ENCODE measurements at places on chromosomes 1 and 21.

DNA sequence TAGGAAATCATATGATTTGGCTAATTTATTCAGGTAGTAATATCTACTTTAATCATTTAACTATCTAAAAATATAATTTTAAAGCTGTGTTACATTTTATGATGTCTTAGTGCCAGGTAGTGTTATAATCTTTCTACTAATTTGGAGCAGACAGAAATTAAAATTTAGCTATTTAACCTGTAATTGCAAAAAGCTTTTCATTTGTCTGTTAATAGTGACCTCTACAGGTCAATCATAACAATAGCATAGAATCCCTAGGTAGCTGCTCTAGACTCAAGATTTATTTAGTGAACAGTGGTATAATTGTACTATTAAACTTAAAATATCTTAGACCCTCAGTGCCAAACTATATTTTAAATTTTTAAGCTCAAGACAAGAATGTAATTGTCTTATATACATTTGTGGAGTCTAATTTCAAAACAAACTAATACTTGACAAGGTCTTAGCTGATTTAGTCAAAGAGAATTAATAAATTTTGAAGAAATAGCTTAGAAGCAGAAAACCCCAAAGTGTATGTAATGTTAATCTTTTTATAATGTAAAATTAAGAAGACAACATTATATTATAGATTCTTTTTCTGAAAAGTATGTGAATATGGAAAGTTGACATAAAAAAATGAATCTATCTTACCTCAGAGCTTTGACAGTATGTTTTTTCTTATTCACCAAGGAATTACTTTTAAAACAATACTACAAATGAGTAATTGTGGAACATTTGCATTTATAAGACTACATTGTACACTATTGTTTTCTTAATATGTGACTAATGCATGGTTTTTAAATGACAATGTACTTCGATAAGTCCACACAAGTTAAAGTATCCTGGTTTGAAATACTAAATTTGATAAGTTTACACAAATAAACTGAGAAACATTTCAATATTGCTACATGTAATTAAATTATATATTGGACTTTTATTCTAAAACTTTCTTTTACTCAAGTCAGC is 64.1 kb upstream of the RNPC3 start:
- DNase-seq = no peak

- no peak for DNase-seq
Measured at GRCh38 chr1:203048086-203048485, 21.8 kb downstream of the PPFIA4 start.

- DNase-seq = no peak
Measured at GRCh38 chr1:30052178-30052577, 671.2 kb downstream of the MATN1 start.

DNA sequence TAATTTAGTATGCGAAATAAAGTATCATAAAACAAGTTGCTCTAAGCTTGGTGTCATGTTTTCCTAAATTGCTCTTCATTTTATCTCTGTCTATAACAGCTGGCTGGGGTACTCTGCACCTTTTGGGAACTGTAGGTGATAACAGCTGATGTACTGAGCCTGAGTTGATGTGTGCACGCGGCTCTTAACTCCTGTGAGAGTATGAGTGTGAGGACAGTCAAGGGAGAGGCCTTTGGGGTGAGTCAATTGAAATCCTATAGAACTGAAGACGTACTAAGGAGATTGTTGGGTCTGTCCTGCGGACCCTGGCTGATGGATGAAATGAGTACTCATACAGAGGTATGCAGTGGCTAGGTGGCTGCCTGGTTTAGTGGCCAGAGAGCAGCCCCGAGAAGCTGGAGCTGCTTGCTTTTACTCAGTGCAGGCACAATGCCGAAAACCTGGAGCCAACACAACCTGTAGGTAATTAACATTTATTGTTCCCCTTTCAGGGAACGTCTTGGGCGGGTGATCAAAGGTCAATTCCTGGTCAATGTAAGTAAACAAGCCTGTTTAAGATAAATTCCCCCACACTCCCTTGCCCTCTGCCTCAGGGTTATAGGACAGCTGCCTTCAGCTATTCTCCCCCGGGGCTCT is 188.5 kb downstream of the PRDM2 start:
- no peak for DNase-seq

DNA sequence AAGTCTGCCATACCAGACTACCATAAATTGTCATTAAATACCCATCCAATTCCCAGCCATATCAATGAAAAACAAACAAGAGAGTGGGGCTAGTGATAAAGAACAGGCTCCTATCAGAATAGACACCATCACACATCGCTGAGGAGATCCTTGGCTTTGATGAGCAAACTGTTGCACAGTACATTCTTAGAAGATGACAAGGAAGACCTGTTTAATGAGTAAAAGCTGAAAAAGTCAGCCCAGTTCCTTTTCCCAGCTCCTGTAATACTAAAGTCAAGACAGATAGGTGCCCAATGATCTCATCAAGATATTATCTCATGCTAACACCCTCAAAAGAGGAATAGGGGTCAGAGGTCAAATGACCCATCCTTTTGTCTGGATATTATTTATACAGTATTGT is 164.5 kb upstream of the COA6 start:
- no peak for DNase-seq

DNA sequence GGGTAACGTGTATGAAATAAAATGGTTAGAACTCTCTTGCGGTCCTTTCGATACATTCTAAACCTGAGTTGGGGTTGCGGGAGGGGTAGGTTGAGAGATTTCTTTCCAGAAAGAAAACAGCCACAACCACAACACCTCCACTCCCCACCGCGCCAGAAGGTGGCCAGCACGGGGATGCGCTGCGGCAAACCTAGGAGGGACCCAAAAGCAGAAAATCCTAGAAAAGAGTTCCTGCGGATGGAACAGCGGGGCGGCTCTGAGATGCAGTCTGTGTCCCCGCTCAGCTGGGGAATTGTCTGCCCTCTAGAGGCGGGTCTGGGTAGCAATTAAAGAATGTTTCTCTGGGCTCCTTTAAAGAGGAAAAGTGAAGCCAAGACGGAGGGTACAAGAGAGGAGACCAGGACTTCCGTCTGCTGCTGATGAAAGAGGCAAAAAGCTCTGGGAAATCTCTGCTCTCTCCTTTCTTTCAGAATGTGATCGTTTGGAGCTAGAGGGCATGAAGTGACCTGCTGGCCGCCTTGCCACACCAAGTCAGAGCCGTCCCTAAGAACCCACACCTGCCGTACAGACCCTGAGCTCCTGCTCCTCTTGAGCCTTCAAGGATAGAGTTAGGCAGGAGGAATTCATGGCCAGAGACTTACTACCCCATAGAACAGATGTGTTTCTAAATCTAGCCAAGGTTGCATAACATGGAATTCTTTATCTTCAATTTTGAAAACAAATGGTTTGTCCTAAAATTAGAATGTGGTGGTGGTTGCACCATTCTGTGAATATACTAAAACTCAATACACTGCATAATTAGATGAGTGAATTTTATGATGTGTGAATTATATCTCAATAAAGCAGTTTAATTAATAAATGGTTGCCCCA is 46.5 kb upstream of the COA6 start:
- peak; percentile 88 for DNase-seq

DNA sequence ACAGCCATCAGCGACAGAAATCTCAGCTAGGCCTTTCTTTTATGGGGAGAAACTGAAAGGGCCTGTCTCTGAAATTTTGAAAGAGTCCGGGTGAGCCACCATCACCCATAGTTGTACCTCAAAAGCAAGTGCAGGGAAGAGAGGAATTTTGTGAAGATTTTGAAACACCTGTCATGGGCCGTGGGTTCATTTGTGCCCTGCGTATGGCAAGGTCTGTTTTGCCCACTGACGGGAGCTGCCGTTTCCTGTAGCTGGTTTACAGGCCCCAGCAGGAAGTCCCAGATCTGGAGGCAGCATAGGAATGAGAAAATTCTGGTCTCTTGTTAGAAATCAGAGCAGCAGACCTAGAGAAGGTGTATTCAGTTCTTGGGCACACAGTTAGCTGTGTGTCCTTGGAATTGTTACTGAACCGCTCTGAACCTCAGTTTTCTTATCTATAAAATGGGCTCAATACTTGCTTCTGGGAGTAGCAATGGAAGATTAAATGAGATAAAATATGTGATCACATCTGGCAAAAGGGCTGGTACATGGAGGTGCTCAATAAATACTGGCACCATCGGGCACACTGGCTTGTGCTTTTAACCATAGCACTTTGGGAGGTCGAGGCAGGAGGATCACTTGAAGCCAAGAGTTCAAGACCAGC is 52.5 kb downstream of the MAN1C1 start:
- no peak for DNase-seq

- DNase-seq = no peak
Measured at GRCh38 chr1:117613249-117613968, 7.6 kb downstream of the TENT5C start.

GRCh38 chr1:26218906-26219494 is 15.0 kb upstream of the CEP85 start:
- no peak for DNase-seq

DNA sequence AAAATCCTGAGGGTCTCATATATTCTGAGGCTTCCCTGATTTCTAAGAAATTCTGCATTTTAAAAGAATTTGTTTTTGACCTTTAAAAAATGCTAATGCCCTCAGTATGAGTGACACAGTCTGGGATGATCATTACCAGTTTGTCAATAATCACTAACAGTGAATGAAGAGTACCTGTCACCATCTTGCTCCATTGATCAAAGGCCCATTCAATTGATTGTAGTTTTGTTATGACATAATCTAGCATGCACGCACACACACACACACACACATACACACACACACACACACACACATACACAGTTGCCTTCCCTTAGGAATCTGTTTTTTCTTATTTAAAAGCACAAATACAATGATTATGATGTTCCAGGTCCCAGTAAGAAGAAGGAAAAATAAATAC is 250.4 kb downstream of the NFIA start:
- no peak for DNase-seq

- no peak for DNase-seq
Measured at GRCh38 chr1:192160196-192160595, 1.9 kb downstream of the RGS18 start.

- no peak for DNase-seq
Measured at GRCh38 chr1:46181343-46182260, 5.3 kb upstream of the P3R3URF start.

GRCh38 chr1:204975568-204976235 is 67.3 kb upstream of the CNTN2 start:
- peak; percentile 23 for DNase-seq

DNA sequence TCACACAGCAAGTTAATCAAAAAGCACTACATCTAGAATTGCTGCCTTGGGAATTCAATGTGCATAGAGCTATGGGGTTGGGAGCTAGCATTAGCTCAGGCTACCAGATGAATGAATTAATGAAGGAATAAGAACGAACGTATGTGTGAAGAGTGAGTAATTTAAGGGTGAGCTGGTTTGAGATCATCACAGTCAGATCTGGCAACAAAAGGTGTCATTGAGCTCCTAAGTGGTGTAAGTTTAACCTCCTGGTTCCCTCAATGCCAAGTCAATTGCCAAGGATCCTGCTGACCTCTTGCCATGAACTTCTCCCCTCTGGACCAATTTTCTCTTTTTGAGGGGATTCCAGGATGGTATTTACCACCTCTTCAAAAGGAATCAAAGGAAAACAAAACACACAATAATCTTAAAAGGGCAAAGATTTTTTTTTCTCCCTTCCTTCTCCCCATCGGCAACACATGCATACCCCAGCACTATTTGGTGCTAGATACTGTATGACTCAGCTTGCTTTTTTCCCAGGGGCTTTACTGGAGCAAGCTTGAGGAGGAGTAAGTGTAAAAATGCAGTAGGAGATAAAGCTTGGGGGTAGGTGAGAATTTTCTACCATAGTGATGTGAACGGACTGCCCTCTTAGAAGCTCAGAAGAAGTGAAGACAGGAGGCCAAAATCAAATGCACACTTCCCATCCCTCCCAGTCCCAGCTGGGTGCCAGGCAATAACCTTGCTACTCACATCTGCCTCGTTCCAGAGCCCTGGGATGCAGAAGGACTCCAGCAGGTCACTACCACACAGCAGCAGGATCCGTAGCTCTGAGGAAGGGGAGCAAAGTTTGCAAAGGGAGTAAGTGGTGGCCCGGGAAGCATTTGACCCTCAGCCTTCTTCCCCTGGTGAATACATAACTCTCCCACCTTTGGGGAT is 92.0 kb downstream of the LAMC2 start:
- DNase-seq = no peak

GRCh38 chr1:192633533-192634253 is 2.3 kb upstream of the RGS13 start:
- DNase-seq = no peak

GRCh38 chr1:206411321-206411720 is 59.0 kb upstream of the IKBKE start:
- no peak for DNase-seq

DNA sequence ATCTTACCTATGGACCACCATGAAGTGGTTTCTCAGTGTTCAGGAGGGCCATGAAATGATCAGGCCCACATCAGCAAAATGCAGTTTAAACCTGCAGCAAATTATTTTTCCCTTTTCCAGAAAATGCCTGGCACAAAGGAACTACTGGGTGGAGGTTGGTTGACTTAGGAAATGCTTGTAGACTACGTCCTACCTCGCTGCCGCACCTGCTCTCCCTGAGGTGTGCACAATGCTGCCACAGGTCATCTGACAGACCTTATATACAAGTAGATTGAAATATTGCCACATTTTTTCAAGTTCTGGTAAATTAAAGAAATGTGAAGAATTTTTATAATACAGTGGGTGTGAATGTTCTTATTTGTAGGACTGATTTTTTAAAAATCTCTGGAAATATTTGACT is 166.7 kb upstream of the PDE4B start:
- no peak for DNase-seq

DNA sequence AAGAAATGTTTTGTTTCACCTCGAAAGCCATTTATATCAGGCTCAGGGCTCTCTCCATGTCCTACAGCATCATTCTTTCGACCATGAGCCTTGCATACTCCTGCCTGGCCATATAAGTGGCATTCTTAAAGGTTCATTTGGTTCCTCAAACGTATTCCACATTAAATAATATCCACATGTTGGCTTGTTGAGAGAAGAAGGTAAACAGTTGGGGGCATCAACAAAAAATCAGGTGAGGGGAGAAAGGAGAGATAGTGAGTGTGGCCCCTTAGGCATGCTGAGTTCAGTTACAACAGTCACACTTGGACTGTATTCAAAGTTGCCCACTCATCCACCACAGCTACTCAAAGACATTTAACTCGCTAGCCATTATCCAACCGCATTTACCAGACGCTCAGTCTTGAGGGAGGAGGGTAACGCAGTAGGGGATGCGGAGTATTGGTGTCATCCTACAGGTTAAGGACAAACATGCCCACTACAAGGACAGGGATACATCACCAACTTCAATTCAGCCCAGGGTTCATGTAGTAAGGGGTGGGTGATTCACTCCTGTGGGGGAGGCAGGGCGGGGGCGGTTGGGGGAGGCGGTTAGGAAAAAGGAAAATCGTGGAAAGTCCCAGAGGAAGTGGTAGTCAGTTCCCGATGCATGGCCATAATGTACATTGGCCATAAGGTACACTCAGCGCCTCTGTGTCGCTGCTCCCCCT is 1.4 kb downstream of the ZNF697 start:
- no peak for DNase-seq
